ENCODE measurements at places on chromosomes 12 and 14.
A peak's percentile ranks its signal among the peaks of the same experiment; 100 is the strongest.

DNA sequence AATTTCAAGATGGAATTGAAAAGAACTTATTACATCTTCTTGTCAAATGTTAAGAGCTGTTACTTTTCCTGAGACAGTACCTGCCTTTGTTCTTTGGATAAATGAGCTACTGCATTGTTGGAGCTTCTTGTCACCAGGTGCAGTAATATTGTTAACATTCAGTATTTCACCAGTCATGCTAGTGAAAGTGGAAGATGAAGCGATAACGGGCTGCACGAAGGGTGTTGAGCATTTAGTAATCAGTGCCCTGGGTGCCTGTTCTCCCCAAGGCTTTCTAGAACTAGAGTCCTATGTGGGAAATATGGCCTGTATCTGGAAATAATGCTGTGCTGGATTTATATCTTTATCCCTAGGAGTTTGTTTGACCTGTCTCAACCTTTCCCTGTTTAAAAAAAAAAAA, 83.2 kb downstream of the PPP2R5C start:
- no peak for DNase-seq

DNA sequence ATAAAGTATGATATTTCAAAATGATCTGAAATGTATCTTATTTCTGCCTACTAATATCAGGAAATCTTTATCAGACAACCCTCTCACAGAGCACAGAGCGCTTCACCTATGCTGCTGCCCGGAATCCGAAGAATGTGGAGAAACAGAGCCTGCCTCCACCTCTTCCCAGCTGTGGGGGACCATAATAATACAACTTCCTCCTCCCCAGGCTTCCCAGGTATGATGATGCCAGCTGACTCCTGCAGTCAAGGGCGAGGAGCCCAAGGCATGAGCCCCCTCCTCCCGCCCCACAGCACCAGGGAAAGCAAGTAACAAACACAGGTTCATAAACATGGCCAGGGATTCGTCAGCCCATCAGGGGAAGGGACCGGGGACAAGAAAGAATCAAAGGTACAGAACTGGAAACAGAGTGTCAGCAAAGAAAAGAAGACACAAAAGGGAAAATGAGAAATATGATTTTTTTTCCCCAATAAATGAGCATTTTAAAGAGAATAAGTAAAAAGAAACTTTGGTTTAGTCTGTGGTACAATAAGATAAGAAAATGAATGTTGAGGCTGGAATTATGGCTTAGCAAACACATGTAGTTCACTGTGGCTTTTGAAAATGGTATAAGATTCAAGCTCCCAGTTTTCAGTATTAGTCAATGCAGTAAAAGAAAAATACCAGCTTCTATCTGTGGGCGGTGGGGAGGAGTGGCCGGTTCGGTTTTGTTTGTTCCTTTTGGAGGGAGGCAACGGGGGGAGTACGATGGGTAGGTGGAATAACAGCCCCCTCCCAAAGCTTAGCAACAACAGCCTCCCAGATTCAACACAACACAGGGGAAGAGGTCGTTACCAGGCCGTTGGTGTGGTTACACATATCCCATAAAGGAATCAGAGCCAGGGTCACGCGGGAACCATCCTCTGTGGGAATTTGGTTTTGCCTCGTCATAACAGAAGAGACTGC, 68.3 kb downstream of the SETD3 start:
- DNase-seq: peak; percentile 56

GRCh38 chr12:114406984-114407841, 1.3 kb upstream of the TBX5 start:
- DNase-seq: no peak

- no peak for DNase-seq
These were observed 1.4 kb downstream of the ACAD10 start for GRCh38 chr12:111687255-111687654.

- DNase-seq: no peak
These were observed 24.2 kb downstream of the ATXN2 start for GRCh38 chr12:111574797-111575443.

Measured in iPS-NIHi11 (cell line).